ENCODE measurements at places on chromosomes 1 and 21. TPM values are rescaled to one million over a fixed set of nuclear protein-coding genes. Genes with fewer than 3 reads are reported as not detected.

DNA sequence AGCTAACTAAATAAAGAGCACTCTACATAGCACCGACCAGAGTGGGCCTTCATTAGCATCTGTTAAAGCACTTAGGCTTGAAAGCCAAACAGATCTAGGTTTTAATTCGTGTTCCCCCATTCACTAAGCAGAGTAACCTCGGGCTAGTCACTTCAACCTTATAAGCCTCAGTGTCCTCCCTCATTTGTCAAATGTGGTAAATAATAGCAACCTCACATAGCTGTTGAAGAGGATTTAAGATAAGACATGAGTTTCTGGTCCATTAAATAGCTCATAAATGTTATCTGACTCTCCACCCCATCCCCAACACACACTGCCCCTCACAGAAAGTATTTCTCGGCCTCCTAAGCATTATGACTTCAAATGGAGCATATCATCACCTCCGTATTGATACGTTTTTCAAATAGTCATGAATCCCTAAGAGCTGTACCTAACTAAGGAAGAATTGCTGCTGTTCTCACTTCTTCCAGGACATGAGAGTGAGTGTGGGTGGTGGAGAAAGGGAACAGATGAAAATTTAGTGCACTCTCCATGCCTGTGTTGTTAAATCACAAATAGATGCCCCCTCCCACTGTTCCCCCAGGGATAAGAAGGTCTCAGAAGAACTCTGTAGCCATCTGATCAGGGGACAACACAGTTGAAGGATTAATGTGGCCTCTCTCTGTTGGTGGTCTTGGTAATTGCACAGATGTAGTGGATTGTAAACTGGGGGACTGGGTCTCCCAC lies 47.6 kb downstream of the PLPP3 start:
- no peak for DNase-seq

DNA sequence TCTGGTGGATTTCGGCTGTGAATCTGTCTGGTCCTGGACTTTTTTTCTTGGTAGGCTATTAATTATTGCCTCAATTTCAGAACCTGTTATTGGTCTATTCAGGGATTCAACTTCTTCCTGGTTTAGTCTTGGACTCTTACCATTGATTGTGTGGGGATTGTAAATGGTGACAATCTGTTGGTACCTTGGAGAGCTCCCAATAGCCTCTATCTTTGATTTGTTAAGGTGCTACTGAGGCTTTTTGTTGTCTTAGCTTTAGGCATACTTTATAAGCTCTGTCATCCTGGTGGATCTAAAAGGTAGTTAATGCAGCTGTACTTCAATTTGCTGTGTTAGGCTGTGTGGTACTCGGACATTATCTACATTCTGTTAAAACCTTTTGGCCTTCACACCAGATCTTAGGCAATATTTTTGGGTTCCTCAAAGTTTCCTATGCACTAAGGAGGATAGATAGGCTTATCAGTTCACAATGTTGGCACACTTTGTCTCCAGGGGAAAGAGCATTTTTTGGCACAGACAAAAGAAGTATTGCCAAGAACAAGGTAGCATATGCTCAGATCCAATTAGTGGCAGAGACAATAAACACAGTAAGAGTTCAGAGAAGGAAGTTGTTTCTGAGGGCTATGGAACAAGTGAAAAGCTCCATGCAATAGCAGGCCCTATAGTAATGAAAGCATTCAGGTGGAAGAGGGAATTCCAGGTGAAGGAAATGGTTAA lies 230.4 kb downstream of the PDE4B start:
- peak; percentile 4 for DNase-seq

- no peak for DNase-seq
Observed at GRCh38 chr1:2358072-2358471, 33.3 kb downstream of the MORN1 start.

ESPN gene
- 1.5 TPM for total RNA-seq

KIF21B gene
- 0.63 TPM for total RNA-seq

Measured in foreskin keratinocyte (primary cell).